Lung (tissue), 17 donors: ENCODE measurements at places on chromosomes 5 and 9. TPM values are rescaled to one million over a fixed set of nuclear protein-coding genes. Genes with fewer than 3 reads are reported as not detected.
A peak's percentile ranks its signal among the peaks of the same experiment; 100 is the strongest.

Gene PCDHB7
- 4.7 TPM for total RNA-seq

- peaks cover 18% of the 10 kb centered on the region for H3K36me3 ChIP-seq
- no peak overlapping the region for H3K27ac ChIP-seq
- H3K4me1 ChIP-seq: no peaks in the 10 kb centered on the region
- DNase-seq: no peak
Observed at GRCh38 chr9:109064963-109065702, 51.8 kb upstream of the CTNNAL1 start.

GRCh38 chr5:125112196-125112595 lies 365.8 kb upstream of the ZNF608 start:
- H3K27ac ChIP-seq: no peak overlapping the region
- no peaks in the 10 kb centered on the region for H3K36me3 ChIP-seq
- no peak overlapping the region for H3K4me3 ChIP-seq

GRCh38 chr9:114678130-114678529 lies 3.9 kb downstream of the TEX48 start:
- DNase-seq: no peak
- no peaks in the 10 kb centered on the region for H3K4me1 ChIP-seq
- no peak overlapping the region for H3K27ac ChIP-seq
- no peaks in the 10 kb centered on the region for H3K36me3 ChIP-seq

Gene STPG3
- not detected for total RNA-seq

Gene RNF44
- total RNA-seq: 23.4 TPM

DNA sequence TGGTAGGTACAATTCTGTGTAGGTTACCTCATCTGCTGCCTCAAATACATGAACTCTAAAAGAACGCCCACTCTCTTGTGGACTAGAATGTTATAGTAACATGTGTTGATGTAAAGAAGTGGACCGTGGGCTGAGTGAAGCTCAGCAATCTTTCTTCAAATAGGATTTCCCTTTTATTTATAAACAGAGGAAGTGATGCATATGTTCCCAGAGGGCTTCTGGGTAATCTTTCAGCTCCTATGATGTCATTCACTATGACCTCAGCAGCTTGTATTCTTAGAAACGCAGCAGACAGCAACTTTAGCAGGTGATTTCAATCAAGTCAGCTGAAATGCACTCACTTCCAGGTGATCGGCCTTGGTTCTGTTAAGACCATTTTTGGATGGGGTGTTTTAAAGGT lies 14.4 kb downstream of the F2RL2 start:
- no peak overlapping the region for H3K4me3 ChIP-seq
- peaks cover 2% of the 10 kb centered on the region for H3K36me3 ChIP-seq
- peaks cover 27% of the 10 kb centered on the region for H3K4me1 ChIP-seq
- H3K27me3 ChIP-seq: no peaks in the 10 kb centered on the region
- peak; percentile 69 for DNase-seq

DNA sequence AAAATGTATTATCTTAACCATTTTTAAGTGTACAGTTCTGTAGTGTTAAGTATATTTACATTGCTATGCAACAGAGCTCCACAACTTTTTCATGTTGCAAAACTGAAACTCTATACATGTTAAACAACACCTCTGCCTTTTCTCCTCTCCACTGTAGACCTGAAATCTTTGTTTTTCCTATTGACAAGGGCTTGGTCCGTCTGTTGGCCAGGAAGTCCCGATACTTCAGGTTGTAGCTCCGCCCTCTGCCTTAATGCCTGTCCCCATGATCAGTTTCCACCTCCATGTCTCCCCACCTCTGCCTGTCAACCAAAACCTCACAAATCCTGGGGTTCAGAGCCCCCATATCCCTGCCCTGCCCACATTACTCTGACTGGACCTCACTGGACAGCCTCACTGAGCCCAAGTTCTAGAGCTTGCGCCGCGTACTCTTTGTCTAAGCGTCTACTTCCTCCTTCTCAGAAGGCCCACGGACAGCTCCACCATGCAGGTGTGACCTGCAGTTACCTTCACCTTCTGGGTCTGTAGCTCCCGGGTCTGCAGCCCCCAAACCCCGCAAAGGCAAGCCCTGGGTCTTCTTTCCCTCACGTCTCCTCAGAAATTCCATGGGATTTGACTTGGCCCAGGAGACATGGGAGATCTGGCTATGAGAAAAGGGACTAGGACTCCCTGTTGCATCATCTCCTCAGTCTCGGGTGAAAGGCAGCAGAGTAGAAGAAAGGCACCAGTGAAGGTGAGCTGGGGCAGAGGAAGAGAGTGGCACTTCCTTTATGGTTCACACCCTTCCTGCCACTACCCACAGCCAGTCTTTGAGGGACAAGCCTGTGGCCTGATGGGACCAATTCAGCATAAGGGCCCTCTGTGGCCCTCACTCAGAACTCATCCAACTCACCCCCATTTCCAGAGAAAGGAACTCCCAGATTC lies 8.0 kb downstream of the GLIPR2 start:
- H3K27me3 ChIP-seq: no peaks in the 10 kb centered on the region
- H3K36me3 ChIP-seq: no peaks in the 10 kb centered on the region
- no peak overlapping the region for H3K27ac ChIP-seq

DNA sequence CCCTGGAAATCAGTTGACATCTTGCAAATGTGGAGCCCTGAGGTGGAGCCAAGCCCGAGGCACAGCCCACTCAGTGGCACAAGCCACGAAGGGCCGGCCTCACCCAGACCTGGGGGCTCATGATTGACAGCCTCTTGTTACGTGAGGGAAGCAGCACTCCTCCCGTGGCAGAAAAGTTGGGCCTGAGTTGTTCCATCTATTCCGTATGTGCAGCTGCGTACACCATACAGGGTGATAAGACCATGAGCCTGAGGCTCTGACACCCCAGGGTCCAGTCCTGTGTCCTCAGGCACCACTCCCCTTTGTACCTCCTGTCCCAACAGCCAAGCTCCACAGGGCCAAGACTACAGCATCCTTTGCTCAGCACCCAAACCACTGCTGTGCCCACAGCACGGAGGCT lies 1.9 kb upstream of the ORM2 start:
- no peak overlapping the region for H3K4me3 ChIP-seq
- no peaks in the 10 kb centered on the region for H3K27me3 ChIP-seq
- no peak overlapping the region for H3K27ac ChIP-seq

DNA sequence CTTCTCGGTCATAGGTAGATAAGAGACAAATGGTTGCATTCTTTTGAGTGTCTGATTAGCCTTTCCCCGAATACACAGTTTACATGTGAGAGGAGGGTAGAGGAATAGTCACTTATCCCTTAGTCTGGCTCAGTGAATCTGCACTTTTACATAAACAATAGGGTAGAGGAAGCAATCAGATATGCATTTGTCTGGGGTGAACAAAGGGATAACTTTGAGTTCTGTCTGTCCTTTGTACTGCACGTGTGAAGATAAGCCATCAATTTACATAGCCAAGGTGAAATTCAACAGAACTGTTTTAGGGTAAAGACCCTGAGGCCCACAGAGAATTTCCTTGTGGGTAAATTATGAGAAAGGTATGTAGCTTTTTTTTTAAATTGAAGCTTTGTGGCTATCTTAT lies 10.1 kb upstream of the IGFBPL1 start:
- no peak overlapping the region for H3K4me3 ChIP-seq
- H3K4me1 ChIP-seq: no peaks in the 10 kb centered on the region
- no peaks in the 10 kb centered on the region for H3K27me3 ChIP-seq
- H3K36me3 ChIP-seq: no peaks in the 10 kb centered on the region
- no peak for DNase-seq

DNA sequence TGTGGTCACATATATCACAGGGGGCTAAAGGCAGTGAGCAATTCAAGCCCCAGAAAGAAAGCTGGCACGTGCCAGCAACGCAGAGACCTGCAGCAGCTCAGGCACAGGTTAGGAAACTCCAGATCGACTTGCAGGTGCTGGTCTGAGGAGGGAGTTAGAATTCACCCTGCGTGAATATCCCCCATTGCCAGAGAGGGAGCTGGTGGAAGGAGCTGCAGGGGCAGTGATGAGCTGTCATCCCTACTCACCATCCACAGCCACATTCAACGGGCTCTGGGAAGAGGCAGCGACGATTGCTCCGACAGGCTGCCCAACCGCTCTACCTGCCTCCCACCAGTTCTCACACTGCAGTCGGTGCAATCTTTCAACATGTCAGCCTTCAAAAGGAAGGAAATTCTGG lies 40.8 kb upstream of the CLK4 start:
- no peaks in the 10 kb centered on the region for H3K36me3 ChIP-seq
- no peaks in the 10 kb centered on the region for H3K27me3 ChIP-seq
- no peak overlapping the region for H3K4me3 ChIP-seq
- no peak overlapping the region for H3K27ac ChIP-seq
